NCI-H345 (cell line): ENCODE measurements at places on chromosomes 12 and 14.

- peak; percentile 13 for DNase-seq
These were observed at the start of gene PLEKHD1 for GRCh38 chr14:69484444-69485314. Gene PLEKHD1, plus strand, starts transcription at chr14:69484728. Its CDS starts 238 bp downstream, at chr14:69484966.

DNA sequence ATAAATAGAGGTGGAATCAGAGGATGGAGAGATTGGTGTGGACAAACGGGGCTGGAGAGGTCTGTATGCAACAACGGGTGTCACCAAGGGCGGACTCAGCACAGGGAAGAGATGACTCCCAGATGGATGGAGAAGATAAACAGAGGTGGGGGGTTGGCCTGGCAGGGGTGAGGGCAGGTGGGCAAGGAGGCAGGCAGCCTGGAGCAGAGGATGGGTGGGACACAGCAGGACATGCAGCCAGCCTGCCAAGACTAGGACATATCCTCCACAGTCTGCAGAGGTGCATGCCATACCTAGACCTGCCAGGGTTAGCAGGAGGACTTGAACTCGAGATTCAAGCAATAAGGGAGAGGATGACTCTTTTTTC lies 56.2 kb downstream of the TTC7B start:
- DNase-seq: no peak

DNA sequence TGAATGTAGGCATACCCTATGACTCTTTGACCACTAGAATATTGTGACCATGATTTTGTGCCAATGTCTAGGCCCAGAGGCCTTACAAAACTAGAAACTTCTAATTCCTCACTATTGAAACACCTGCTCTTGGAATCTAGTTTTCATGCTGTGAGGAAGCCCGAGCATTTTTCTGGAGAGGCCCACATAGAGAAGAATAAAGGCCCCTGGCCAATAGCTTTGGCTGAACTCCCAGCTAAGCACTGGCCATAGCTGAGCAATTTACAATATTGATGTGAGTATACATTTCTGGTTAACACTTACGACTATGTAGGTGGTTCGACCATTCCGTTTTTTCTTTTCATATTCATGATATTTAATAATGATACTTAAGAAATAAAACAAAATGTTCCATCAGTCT lies 190.3 kb downstream of the KCNH5 start:
- no peak for DNase-seq

DNA sequence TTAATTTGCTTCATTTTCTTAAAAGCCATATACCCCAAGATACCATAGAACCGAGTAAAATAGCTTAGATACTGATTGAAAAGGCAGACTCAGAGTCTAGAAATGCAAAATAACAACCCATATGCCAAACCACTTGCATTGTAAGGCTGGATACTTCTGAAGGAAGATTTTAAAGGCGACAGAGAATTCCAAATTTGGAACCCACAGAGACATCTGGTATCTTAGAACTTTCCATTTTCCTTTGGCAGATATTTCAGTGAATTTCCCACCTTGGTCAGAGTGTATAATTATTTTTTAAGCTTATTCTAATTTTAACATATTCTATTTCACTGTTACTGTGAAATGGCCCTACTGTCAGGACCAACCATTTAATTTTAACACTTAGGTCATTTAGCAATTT lies 186.4 kb upstream of the E2F7 start:
- no peak for DNase-seq

- no peak for DNase-seq
These were observed 1.9 kb upstream of the MYF5 start for GRCh38 chr12:80714846-80715245.

DNA sequence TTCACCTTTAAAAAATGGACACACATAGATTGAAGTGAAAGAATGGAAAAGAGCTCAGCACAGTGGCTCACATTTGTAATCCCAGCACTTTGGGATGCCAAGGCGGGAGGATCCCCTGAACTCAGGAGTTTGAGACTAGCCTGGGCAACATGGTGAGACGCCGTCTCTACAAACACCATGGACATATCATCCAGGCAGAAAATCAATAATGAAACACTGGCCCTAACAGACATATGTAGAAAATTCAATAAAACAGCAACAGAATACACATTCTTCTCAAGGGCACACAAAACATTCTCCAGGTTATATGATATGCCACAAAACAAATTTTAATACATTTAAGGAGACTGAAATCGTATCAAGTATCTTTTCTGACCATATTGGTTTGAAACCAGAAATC lies 7.4 kb downstream of the WASHC3 start:
- no peak for DNase-seq

GRCh38 chr12:86565038-86565437 lies 308.8 kb upstream of the MGAT4C start:
- no peak for DNase-seq

GRCh38 chr14:57659052-57659451 lies 165.4 kb upstream of the CCDC198 start:
- DNase-seq: no peak

DNA sequence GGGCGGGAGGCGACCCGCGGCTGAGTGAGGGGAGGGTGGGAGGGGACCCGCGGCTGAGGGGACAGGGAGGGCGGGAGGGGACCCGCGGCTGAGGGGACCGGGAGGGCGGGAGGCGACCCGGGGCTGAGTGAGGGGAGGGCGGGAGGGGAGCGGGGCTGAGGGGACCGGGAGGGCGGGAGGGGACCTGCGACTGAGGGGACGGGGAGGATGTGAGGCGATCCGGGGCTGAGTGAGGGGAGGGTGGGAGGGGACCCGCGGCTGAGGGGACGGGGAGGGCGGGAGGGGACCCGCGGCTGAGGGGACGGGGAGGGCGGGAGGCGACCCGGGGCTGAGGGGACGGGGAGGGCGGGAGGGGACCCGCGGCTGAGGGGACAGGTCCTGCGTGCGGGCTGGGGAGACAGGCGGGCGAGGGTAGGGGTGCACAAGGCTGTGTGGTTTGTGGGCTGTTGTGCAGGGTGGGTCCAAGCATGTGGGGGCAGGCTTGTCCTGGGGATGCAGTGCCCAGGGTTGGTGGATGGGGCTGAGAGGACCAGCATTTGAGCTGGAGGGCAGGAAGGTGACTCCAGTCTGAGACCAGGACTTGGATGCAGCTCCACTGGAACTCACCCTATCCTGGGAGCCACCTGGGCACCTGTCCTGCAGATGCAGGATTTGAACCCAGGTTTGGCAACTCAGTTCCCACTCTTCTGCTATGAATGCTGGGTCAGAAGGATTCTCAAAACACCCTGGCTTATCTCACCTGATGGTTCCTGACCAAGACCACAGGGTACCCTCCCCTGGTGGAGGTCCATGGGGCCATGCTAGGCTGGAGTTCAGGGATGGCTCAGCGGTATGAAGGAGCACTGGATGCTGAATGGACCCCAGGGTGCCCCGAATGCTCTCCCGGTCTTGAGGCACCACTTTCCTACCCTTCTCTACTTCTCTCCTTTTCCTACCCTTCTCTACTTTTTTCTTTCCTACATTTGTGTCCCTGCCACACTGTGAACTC lies 9.4 kb downstream of the PLD4 start:
- DNase-seq: no peak

DNA sequence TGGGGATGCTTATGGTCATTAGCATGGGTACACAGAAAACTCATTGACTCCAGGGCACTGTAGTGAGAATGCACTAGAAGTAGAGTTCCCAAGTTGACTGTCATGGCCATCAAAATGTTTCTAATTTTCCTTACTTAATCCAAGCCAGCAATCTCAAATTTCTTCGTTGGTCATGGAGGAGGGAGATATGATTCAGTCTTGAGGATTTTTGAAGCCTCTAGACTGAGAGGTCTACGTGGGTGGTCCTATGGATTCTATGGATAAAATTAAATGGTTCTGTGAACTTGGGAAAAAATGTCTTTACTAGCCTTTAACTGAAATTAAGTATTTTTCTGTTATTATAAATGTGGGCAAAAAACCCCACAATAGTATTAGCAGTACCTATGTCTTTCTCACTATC lies 508.5 kb downstream of the FUT8 start:
- DNase-seq: no peak

GRCh38 chr12:1935700-1936378 lies 17.4 kb upstream of the CACNA2D4 start:
- DNase-seq: no peak

DNA sequence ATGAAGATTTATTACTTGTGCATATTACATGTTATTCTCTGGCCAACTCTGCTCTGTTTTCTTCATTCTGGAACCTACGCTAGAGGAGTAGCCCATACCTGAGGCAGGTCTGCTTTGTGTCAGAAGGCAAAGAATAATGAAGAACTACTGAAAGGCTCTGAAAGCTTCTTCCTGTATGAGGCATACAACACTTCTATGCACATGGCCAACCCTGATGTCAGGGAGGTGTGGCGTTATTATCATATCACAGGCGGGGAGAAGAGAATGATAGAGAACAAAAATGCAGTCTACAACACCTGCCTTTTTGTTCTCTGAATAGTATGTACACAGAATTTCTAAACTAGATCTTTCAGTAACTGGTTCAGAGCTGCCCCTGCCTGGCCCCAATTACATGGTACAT lies 32.5 kb upstream of the CRY1 start:
- DNase-seq: peak; percentile 71

DNA sequence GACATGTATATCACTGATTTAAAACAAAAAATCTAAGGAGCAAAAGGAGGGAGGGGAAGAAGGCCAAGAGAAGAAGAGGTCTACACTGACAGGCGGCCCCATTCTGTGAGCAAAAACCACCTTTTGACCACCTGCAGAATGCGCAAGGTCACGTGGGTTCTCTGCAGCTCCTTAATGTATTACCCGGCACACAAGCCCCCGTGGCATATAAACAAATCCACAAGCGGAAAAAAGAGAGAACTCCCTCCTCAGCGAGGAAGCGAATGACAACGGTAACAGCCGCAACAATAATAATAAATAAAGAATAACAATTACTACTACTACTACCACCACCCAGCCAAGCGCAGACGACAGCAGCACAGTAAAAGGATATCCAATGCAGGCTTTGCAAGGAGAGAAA lies 1.3 kb downstream of the KSR2 start:
- no peak for DNase-seq

- DNase-seq: no peak
These were observed 524 bp upstream of the CDK4 start for GRCh38 chr12:57752668-57753000.

DNA sequence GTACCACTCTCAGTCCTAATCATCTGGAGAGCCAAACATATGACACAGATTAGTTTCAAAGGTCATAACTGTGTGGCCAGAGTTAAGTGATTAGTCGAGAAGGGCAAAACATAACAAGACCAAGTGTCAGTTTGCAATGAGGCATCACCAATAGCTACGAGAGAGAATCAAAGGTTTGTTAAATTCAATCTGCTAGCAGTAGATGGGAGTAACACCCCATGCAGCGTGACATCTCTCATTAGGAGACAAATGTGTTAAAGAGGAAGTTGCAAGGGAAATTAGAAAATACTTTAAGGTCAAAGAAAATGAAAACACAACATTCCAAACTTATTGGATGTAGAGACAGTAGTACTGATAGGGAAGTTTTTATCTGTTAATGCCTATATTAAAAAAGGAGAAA lies 135.7 kb upstream of the SYT10 start:
- DNase-seq: no peak

DNA sequence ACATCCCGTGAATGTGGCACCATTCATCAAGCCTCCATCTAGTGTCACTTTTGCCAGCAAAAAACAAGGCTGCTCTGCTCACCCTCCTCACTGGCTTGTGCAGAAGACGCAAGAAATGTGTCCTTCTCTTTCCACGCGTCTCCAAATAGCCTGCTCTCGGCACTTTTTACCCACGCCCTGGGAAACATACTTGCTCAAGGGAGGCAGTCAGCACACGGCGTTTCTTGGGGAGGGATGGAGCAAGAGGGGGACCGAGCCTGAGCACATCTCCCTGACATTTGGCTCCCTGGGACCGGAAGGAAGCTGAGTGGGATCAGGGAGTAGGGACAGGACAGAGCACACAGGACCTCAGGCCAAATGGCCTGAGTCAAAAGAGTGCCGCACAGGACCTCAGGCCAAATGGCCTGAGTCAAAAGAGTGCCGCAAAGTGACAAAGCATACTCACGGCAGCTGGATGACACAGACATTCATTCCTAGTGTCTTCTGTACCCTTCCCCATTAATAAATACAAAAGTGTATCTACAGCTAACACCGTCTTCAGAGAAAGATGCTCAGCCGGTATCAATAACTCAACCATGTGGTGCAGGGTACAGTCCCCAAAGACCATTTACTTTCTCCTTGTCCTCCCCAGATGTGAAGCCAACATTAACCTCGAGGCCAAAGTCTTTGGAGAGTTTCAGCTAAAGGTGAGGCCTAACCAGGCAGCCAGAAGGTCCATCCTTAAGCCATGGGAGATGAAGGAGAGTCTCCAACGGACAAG lies 7.1 kb downstream of the BCL11B start:
- no peak for DNase-seq

GRCh38 chr14:76259029-76259735 lies 107.5 kb downstream of the GPATCH2L start:
- DNase-seq: no peak

DNA sequence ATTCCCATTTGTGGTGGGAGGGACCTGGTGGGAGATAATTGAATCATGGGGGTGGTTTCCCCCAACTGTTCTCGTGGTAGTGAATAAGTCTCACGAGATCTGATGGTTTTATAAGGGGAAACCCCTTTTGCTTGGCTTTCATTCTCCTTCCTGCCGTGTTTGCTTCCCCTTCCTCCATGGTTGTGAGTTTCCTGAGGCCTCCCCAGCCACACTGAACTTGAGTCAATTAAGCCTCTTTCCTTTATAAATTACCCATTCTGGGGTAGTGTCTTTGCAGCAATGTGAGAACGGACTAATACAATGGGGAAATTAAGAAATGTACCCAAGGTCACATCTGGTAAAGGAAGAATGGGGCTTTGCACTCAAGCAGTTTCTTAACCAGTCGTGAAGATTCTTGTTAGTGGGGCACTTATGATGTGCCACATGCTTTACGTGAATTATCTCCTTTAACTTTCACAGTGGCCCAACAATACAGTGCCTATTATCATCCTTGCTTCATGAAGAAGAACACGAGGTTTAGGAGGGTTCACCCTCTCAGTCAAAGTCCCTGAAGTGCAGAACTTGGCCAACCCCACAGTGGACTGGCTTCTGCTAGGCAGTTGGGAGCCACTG lies 234.3 kb downstream of the EFCAB11 start:
- DNase-seq: no peak

DNA sequence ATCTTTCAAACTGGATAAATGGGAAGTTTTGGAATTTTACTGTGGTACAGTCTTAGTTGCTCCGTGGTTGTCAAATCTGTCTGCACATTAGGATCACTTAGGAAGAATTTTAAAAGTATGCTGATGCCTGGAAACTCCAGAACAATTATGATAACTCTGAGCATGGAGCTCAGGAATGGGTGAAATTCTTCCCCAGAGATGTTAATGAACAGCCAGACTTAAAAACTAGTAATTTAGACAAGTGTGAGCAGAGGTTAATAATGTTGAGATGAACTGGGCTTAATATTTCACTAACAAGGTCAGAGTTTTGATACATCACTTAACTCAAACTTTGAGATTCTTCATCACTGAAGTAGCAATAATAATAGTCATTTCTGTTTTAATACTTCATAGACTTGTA lies 94.5 kb downstream of the NTS start:
- no peak for DNase-seq
